Activated gamma-delta T cell (primary cell): ENCODE measurements at places on chromosomes 6 and 20.

- DNase-seq = no peak
Measured at GRCh38 chr6:72213654-72214053, 327.3 kb downstream of the RIMS1 start.

- DNase-seq = no peak
Measured at GRCh38 chr6:1892716-1893115, 283.0 kb downstream of the FOXC1 start.

GRCh38 chr6:129731428-129731827 lies 21.5 kb upstream of the ARHGAP18 start:
- no peak for DNase-seq

- no peak for DNase-seq
Measured at GRCh38 chr6:156776470-156776839, 723 bp upstream of the ARID1B start.
